Renal pelvis (tissue), 12 donors: ENCODE measurements at places on chromosomes 3 and 15.

DNA sequence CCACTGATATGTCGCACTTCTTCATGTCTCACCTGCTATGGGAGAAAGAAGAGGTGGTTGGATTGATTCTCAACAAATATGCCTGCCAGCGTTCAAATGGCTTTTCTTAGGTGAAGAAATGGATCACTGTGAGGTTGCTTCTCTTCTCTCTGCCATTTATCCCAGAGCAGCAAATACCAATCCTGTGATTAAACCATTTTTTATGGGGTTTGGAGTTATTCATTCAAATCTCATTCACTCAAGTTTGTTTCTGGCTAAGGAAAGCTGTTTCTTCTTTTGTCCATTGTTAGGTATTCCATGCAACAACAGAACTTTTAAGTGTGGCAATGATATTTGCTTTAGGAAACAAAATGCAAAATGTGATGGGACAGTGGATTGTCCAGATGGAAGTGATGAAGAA is 12.2 kb upstream of the C3orf52 start:
- no peak for DNase-seq

- no peak for DNase-seq
These were observed 39.1 kb upstream of the LRTM1 start for GRCh38 chr3:54966979-54967378.

DNA sequence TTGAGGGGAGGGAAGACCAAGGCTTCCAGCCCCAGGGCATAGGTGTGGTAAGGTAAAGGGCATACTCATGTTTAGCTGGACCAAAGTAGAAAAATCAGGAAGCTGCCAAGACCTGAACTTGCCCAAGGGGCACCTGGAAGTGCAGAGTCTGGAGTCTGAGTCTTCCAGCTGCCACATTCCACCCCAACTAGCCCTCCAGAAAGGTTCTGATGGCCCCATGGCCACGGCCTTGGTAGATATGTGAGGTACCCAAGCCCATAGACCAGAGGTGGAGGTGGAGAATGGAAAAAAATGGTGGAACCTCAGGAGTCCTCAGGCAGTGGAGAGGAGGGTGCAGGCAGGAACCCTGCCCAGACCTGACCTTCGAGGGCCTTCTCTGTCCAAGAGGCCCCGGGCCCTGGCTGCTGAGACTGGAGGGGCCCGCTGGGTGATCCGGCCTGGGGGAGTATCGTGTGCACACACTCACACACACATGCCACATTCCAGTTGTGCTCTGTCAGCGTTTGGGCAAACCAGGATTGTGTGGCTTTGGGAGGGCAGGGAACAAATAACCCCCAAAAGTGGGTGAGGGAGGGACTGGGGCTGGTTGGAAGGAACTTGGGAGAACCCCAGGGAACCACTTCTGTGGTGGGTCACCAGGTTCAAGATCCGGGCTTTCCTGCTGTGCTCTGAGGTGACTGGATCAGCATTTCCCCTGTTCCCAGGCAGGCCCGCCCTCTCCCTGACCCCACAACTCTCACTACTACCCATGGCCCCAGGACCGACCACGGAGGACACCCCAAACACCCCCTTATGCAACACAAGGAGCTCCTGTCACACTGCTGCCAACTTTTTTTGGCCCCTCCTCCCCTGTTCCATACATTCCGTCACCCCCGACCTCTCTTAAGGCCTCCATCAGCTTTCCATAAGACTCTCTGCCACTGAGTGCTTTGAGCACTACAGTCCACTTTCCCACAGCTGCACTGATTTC is 11.6 kb downstream of the MYL3 start:
- no peak for DNase-seq

DNA sequence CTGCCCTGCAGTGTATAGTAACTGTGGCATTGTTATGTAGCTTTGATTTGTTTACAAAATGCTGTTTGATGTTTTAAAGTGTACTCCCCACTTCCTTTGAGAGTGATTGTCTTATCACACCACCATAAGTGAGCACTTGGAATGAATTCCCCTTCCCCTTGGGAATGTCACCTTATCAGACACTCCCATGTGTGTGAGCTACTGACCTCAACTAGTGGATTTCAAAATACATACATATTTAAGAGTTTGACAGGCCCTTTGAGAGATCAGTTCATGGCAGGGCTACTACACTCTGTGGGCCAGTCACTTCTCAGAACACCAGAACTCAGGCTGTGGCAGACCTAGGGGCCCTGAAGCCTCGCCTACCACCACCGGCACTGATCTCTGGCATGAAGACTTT is 547.6 kb downstream of the NR2F2 start:
- DNase-seq, result no peak

DNA sequence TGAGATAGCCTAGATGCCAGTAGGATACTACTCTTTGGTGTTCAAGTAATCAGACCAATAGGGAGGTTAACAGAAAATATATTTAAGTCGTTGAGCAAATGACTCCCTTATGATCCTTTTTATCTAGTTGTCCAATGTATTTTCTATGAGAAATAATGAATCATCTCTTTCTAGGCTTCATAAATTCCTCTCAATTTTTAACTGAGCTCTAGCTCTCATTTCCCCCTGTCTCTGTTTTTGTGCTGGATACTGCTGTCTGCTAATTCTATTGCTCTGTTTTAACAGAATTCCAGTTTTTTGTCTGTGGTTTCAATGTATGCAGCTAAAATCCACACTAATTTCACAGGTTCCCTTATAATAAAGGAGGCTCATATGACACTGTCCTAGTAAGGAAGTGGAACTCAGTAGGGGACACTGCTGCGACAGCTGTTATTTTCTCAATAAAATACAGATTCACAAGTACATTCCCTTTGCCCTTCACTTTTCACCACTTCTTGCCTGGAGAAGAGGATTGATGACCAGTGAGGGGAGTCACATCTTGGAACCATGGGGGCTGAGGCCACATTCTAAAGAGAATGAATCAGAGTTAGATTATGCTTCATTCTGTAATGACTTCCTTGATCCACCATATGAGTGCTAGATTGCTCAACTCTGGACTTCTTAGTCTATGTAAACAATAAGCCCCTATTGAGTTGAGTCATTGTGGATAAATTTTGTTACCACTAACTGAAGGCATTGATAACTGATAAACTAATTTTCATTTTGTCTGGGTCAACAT is 558.7 kb upstream of the KCNMB2 start:
- DNase-seq, result no peak

DNA sequence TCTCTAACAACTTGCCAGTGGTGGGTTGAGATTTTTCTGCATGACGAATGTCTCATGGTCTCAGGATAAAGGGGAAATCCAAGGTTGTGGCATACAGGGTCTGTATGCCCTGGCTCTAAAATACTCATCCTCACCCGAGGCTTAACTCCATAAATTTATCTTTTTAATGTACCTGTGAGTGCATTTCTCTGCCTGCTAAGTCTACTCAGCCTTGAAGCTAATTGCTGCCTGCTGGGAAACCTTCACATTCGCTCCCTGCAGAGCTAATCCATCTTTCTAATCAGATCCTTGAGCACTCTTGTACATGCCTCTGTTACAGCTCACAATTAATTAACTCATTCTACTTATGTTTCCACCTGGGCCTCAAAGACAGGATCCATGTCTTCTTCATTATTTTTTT is 93.8 kb downstream of the CMSS1 start:
- DNase-seq, result no peak

DNA sequence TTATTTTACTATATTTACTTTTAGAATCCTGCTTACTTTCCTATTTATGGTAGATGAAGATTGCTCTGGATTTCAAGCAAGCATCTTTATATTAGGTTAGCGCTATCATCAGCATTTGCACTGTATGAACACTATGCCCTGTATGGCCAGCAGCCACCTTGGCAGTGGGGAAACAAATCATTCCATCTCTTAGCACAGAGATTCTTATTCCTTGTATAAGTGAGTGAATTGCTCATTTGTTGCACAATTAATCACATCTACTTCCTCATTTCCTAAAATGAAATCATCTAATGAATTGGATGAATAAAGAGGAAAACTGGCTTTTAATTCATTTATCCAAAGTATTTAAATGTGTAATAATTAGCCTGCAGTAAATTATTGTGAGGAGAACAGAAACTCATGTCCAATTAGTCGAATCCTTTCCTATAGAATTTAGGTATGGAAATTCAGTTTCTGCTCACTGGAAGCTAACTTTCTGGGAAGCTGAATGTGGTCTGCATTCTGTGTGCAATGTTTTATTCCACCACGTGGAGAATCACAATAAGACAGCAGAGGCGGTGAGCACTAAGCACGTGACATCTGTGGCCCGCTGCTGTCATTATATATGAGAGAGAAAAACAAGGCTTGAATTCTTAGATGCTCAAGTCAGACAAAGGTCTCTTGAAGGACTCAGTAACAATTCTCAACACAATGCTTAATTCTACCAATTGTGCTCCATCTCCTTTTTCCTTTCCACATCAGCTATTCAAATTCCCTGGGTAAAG is 93.4 kb downstream of the PEX5L start:
- no peak for DNase-seq

GRCh38 chr15:35630532-35630931 is 84.6 kb upstream of the DPH6 start:
- DNase-seq, result no peak

DNA sequence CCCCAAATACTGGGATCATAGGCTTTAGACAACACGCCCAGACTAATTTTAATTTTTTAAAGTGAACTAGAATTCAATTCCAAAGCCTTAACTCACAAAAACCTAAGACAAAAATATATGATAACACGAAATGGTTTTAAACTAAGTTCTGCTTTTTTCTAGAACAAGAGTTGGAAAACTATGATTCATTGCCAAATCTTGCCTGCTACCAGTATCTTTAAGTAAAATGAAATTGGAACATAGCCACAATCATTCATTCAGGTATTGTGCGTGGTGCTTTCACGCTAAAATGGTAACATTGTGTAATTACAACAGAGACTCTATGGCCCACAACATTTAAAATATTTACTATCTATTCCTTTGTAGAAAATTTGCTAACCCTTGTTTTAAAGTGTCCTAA is 488.0 kb upstream of the ZNF385D start:
- no peak for DNase-seq

DNA sequence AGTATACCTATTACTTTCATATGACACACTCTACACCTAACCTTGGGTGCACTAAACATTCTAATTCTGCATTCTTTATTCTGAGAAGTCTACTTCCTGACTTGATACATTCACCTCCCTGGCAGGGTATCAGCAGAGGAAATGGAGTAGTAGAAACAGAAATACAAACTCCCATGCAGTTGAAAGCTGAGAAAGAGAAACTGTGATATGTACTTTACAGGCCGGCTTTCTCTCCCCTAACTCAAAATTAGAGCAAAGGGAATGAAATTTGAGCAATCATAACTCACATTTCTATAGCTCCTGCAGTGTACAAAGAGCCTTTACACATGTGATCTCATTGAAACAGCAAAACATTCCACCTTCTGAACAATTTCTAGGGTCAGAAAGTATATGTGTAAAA is 135.5 kb upstream of the COL8A1 start:
- no peak for DNase-seq

- DNase-seq, result no peak
These were observed 22.1 kb upstream of the DET1 start for GRCh38 chr15:88568589-88568988.

DNA sequence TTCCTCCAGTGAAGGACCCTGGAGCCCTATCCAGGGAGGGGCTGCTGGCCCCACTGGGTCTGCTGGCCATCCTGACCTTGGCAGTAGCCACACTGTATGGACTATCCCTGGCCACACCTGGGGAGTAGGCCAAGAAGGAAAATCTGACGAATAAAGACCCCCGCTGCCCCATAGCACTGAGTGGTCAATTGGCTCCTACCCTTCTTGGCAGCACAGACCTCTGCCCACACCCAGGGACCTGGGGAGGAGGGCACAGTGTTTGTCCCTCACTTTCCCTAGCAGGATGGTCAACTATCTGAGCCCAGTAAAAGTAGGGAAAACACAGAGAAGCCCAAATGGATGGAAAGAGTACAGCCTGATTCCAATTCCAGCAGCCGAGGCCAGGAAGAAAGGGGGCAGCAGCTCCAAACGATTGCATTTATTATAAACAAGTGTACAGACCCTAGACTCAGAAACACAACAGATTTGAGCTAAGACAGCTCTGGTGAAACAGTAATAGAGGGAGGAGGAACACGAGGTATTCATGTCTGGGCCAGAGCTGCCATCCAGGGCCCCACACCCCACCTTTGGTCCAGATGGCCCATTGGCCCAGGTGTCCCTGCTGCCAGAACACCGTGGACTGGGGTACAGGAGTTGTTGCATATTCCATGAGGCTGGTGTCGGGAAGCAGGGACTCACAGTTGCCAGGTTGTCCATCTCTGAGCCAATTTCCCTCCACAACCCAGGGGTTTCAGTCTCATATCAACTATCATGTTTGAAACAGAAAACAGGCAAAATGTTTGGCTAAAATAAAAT is 21.1 kb downstream of the ATRIP start:
- DNase-seq, result no peak

GRCh38 chr3:175655351-175655750 is 796.2 kb downstream of the NAALADL2 start:
- no peak for DNase-seq

DNA sequence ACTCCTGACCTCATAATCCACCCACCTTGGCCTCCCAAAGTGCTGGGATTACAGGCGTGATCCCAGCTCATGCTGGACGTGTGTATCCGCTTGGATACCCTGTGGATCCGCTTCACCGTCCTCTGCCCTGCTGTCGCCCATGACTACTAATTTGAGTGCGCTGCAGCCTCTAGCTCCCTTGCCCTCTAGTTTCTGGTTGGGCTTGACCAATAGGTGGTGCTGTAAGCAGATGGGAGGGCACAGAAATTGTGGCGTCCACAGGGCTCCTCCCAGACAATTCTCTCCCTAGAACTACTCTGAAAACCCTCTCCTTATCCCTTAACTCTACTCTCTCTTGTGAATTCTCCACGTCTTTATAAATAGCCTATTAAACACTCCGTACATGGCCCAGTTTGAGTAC is 36.2 kb downstream of the ZPLD1 start:
- DNase-seq, result no peak

- DNase-seq, result no peak
These were observed 10.4 kb downstream of the WDR48 start for GRCh38 chr3:39062180-39062579.

- no peak for DNase-seq
These were observed 126.2 kb upstream of the PTX3 start for GRCh38 chr3:157310329-157311052.

DNA sequence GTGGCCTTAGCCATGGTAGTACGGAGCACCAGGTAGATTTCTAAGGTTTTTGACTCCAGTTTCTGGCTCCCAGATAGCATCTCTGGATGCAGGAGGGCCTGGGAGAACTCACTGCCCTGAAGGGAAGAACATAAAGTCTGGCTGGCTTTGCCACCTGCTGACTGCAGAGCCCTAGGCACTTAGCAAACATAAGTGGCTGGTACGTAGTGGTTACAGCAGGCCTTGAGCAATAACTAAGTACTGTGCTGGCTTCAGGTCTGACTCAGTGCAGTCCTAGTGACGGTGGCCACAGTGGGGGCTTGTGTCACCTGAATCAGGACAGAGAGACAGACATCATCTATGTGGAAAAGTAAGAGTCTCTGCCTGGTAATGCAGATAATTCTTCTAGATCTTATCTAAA is 871.1 kb downstream of the PDCD6IP start:
- no peak for DNase-seq

- no peak for DNase-seq
These were observed 41.4 kb downstream of the TMEM108 start for GRCh38 chr3:133079621-133080020.
